ENCODE measurements at places on chromosomes 13 and 19. TPM values are rescaled to one million over a fixed set of nuclear protein-coding genes. Genes with fewer than 3 reads are reported as not detected.

RFC3 gene
- 46.8 TPM for total RNA-seq

DNA sequence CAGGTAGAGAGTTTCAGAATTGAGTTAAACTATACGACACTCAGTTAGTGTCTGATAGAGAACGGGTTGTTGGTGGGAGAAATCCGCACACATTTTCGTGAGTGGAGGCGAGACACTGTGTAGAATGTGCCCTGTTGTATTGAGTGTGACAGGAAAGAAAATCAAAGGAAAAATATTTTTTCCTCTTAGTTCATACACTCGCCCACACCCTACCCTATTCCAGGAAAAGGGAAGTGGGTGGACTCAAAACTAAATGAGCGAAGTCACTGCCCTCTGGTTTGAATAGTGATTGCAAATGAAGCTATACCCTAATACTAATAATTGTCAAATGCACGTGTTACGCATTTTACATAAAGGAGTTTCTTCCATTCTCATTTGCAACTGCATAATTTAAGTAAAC, 2.0 kb downstream of the ZNF347 start:
- ATAC-seq = no peak

GRCh38 chr19:13499692-13500091, 6.6 kb downstream of the CACNA1A start:
- no peak for ATAC-seq

DNA sequence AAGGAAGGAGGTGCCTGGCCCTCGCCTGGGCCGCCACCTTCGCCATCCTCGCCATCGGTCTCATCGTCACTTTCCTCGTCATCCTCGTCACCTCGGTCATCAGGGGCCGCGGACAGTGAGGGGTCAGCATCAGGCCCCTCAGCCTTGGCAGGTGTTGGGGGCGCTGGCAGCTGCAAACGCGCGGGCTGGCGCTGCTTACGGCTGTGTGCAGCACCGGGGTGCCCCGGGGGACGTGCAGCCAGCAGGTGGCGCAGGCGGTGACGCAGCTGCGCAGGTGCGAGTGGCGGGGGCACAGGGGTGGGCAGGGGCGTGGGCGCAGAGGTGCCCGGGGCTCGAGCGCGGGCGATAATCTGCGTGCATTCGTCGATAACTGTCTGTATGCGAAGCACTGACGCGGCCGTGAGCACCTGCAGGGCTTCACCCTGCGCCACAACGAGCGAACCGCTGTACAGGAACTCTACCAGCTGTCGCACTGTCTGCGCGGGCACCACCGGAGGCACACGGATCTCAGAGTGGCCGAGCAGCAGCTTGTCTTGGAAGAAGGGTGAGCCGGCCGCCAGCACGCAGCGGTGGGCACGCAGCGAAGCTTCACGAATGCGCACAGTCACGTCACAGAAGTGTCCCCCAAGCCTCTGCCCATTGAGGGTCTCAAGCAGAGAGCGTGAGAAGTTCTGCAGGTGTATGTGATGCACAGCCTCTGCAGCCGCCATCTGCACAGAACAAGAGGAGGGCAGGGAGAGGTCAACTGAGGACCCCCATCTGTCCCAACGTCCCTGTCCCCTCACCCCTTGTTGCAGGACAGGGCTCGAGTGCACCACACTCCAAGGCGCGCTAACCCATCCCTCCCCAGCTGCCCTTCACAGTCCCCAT, 2.4 kb downstream of the ZBTB45 start:
- ATAC-seq = no peak

ZNF780A gene
- total RNA-seq = 12.6 TPM

ZNF534 gene
- total RNA-seq = not detected

GRCh38 chr13:100817928-100818327, 143.3 kb upstream of the TMTC4 start:
- no peak for ATAC-seq

DNA sequence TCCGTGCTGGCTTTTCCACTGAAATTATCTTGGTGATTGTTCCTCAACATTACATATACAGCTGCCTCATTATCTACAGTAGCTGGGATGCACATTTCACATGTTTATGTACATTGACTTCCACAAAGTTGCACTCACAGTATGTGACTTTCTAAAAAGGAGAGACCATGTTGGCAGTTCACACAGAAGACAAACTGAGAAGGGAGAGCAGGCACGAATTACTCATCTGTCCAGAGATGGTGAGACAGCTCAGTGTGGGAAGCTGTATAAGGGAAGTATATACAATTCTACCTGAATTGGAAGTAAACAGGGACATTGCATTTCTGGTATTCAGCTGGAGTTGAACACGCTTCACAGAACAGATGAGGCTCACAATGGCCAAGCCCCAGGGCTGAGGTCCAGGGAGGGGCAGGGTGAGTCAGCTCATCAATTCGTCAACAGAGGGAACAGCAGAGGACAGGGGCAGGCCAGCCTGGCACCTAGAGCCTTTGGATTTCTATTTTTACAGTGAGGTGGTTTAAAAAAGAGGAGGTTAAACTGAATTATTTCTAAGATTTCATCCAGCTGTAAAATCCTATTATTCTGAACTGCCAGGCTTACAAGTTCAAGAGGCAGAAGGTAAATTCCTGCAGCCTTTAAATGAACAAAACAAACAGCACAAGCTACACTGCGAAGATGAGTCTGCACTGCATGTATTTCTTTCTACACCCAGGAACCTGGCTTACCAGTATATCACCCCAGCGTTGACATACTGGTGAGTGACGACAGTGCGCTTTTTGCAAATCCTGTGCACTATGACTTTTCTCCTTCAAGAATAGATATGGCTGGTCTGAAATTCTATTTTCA, 9.8 kb downstream of the PARP4 start:
- peak; percentile 69 for ATAC-seq

IGFL1 gene
- not detected for total RNA-seq

- ATAC-seq = no peak
Measured at GRCh38 chr19:34314437-34315313, 50.3 kb upstream of the GPI start.

- ATAC-seq = no peak
Measured at GRCh38 chr13:42981317-42981716, 10.7 kb downstream of the EPSTI1 start.

DNA sequence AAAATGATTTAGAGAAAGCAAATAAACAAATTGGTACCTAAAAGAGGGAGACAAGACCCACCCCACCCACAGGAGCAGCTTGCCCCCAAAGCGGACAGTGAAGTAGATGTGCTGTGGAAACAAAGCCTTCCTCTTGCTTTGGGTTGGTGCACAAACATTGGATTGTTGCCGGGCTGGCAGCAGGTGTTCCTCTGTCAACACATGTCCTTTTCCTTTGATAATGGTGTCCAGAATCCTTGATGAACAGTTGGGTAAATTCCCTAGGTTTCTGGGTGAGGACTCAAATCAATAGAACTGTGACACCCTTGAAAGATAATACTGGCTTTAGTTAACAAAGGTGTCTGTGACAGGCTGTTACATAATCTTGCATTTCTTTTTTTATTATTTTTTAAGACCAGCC, 311.8 kb downstream of the SPRY2 start:
- no peak for ATAC-seq

PLPPR3 gene
- total RNA-seq = not detected

ZNF28 gene
- 18.8 TPM for total RNA-seq
